Activated T-helper 2 cell treated with anti-CD3 and anti-CD28 coated beads, Interferon-gamma antibody, Interleukin-2, Interleukin-4, amounts not matched to agents 10 μg/mL and 5 μg/mL and 100 μg/mL, durations not matched to agents 14 hours and 24 hours and 36 hours (primary cell): ENCODE measurements at places on chromosomes 7 and 10. TPM values are rescaled to one million over a fixed set of nuclear protein-coding genes. Genes with fewer than 3 reads are reported as not detected.

DNA sequence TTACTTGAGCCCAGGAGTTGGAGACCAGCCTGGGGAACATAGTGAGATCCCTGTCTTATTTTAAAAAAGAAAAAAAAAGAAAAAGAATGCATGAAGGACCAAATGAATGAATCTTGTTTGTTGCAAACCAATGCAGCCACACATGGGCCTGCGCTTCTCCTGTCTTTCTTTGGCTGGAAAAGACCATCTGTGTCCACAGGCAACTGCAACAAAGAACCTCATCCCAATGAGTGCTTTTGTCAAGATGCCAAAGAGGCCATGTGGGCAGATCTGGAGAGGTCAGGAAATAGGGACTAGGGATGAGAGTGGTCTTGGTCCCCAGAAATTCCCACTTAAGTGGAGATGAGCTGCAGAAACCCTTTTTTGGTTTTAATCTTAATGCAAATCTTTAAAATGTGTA, 49.8 kb upstream of the DUSP5 start:
- DNase-seq: no peak

- no peak for DNase-seq
Observed at GRCh38 chr7:26090927-26091519, 61.0 kb upstream of the NFE2L3 start.

ARHGEF35 gene
- 3.6 and 4.1 TPM in 2 replicates for total RNA-seq

GRCh38 chr7:147904219-147904576, 686.4 kb upstream of the C7orf33 start:
- no peak for DNase-seq

LRGUK gene
- total RNA-seq: 0.11 and 0.16 TPM in 2 replicates

DNA sequence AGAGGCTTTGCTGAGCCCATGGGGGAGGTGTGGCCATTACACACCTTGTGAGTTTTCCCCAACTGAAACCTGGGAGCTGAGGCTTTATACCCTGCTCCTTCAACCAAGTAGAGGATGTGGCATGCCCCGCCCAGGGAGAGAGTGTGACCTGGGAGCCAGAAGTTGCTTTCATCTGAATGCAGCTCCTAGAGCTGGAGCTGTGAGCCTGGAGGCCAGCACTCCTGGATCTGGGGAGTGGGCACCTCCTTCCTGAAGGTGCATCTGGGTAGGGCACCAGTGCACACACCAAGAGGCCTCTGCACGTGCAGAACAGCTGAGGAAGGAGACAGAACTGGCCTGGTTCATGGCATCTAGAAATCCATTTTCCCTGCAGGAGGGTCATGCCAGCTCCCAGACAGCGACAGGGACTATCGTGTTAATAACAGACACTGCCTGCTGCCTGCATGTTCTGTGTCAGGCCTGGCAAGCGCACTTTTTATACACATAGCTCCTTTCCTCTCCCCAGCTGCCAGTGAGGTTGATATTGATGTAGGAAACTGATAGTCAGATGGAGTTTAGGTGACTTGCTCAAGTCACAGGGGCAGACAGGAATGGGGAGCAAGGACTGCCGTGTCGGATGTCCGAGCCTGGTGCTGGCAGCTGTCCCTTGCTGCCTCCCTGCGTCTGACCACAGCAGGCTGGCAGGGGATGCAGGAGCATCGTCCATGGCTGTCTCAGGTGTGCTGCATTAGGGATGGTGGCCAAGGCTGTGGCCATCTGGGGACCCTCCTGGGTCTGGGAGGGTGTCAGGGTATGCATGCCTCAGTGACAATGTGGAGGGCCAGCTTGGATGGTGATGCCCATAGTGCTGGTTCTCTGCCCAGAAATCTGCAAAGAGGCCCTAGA, 189.9 kb upstream of the CXCL12 start:
- no peak for DNase-seq

- DNase-seq: no peak
Observed at GRCh38 chr10:80203835-80204676, 1.3 kb downstream of the ANXA11 start.

DNA sequence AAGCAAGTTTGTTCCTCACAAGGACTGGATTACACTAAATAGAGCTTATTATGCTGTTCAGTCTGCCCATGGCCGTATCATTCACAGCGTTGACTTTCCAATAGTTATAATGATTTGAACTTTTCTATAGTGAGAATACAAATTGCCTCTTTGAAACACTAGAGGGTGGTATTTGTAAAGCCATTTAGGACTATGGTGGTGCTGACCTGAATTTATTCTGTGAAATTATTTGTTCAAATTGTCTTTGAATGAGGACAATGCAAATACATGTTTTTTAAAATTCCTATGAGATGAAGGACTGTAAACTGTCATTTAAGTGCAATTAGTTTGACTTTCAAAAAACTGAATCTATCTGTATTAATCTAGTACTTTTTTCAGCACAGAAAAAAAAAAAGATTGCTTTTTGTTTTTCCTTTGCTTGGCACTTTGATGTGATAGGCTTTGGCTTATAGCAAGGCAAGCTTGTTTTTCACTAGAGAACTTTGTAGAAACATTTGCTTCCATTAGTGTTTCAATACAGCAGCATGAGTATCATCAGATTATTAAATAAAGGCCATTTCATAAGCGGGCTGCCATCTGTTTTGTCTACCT, 122.7 kb upstream of the TMEM229A start:
- DNase-seq: no peak

- peak; percentile 51 for DNase-seq
Observed at GRCh38 chr10:117496616-117497028, 45.9 kb upstream of the EMX2 start.

DNA sequence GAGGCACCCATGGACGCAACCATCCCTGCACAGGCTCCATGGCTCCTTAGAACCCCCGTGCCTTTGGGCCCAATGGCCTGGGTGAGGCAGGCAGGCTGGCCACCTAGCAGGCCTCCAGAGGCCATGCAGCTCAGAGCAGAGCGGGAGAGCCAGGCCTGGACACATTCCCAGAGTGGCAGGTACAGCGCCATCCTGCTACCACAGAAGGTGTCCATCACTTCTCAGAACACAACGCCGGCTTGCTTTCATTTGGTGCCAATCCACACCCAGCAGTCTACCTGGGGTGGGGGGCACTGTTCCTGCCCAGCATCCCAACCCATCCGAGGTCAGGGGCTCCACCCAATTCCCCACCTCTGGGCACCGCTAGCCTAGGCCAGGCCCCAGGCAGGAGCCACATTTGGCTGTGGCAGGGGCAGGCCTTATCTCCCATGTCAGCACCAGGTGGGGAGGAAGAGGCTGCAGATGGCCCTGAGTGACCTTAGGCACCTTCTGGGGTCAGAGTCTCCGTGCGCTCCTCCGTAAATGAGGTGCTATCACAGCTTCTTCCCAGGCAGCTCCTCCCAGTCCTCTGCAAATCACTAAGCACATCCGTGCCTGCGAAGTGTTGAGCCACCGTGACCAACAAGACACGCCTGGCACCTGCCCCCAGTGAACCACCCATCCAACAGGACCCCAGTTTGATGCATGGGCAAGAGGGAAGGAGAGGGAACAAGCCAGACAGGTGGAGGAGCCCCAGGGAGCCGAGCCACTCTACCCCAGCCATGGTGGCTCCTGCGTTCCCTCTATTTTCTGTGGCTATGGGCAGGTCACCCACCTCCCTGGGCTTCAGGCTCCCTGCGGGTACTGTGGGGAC, 14.2 kb downstream of the KCNH2 start:
- no peak for DNase-seq
